Activated CD4-positive, alpha-beta T cell treated with anti-CD3 and anti-CD28 coated beads, Interleukin-2, Interleukin-4, amounts not matched to agents 100 ng/mL and 50 ng/mL, durations not matched to agents 16 hours and 8 hours (primary cell): ENCODE measurements at places on chromosomes 6 and 20.

DNA sequence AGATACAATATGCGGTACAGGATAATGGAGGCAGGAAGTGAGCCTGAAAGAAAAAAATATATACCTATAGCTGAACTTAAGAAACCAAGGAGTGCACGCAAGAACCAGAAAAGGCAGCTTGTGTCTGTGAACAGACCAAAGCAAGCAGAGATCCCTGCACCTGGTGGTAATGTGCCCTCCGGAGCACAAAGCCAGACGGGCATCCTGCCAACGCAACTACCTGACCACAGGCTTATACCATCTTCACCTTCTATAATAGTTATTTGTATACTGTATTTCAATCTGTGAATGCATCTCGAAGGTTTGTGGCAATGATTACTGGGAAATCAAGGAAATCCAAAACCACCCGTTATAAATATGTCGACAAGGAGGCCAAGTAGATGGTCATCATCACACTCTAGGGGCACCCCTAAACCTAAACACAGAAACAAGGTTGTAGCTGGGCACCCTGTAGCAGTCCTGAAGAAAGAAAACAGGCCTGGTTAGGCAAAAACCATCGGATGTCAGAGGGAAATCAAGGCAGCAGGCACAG lies 801 bp downstream of the FBXL4 start:
- DNase-seq = peak; percentile 29

- DNase-seq = no peak
Observed at GRCh38 chr6:38603496-38603895, 36.2 kb downstream of the BTBD9 start.

- no peak for DNase-seq
Observed at GRCh38 chr6:13915561-13916229, 9.1 kb upstream of the RNF182 start.

DNA sequence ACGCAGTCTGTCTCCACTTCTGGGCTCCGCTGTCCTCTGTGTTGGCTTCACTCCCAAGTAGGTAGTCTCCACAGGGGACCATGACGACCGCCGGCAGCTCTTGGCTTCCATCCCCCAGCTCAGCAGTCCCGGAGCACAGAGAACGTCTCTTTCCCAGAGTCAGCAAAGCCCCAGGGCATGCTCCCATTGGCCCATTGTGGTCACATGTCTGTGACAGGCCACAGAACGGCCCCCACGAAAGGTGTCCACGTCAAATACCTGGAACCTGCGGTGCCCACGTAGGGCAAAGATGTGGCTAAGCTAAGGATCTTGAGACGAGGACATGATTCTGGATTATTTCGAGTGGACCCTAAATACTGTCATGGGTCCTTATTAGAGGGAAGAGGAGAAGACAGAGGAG lies 438.4 kb upstream of the SULF2 start:
- no peak for DNase-seq

DNA sequence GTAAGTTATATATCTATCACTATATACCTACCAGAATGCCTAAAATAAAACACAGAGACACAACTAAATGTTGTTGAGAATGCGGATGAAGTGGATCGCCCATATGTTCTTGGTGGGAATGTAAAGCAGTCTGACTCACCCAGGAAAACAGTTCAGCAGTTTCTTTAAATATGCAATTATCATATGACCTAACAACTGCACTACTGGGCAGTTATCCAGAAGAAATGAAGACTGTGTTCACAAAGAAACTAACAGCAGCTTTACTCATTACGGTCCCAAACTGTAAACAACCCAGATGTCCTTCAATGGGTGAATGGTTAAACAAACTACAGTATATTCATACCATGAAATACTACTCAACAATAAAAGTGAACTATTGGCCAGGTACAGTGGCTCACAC lies 14.3 kb upstream of the ZC3H12D start:
- DNase-seq = no peak

- DNase-seq = no peak
Observed at GRCh38 chr20:57161478-57162361, 104.7 kb downstream of the BMP7 start.

DNA sequence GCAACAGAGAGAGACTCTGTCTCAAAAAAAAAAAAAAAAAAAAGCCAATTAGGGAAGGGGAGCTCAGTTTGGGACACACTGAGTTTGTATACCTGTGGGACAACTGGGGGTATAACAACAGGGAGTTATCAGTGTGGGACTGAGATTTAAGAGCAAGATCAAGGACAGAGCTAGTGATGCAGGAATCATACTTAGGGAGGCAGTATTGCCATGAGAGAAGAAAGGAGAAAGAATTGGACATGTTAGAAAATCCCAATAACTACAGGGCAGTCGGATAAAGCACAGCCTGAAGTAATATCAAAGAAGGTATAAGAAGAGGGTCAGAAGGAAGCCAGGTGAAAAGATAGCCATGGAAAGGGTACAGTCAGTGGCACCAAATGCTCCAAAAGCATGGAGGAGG lies 121.2 kb downstream of the PTPRT start:
- no peak for DNase-seq

DNA sequence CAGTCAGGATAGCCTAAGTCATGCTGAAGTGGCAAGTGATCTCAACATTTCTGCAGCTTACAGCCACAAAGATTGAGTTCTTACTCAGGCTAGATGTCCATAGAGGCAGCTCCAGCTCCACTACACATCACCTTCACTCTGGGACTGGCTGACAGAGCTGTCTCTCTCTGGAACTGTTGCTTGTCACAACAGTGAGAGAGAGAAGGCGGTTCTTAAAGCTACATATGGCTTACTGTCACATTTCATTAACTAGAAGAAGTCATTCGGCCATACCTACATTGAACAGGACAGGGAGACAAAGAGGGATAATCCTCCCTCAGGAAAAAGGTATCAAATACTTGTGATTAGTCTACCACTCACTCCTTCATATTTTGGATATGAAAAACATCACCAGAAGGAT lies 914.9 kb upstream of the FLRT3 start:
- no peak for DNase-seq

DNA sequence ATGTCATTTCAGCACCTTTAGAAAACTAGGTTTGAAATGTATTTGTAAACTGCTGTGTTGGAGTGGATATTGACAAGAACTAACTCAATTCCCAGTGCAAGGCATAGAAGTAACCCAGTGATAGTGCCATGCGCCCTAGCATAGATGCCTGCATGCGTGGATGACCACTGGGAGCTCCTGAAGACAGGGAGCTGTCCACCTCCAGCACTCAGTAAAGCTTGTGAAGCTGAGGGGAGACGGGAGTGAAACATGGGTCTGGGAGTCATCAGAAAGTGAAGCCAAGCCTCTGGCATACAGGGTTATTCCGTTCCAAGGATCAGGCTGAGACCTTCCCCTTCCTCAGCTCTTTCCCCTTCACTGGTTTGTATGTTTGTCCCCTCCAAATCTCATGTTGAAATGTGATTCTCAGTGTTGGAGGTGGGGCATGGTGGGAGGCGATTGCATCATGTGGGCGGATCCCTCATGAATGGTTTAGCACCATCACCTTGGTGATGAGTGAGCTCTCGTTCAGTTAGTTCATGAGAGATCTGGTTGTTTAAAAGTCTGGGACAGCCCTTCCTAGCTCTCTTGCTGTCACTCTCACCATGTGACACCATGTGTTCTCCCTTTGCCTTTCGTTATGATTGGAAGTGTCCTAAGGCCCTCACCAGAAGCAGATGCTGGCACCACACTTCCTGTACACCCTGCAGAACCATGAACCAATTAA lies 146.5 kb upstream of the FERMT1 start:
- no peak for DNase-seq

DNA sequence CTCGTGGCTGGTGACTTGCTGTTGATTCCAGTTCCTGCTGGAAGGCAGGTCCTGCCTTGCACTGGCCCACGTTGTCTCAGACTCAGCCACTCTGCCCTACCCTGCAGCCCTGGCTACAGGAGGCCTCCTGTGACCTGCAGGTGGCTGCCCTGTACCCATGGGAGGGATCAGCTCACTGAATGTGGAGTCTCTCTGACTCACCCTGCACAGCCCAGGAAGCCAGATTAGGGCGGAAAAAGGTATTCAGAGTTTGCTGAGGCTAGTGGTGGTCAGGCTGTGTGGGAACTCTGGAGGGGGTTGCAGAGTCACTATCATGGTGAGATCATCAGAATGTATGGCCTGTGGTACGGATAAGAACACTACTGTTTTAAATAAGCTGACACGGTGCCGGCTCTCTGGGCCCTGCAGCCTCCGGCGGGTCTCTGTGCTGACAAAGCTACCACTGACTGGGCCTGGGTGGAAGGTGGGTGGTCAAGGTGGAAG lies 24.7 kb upstream of the PYGB start:
- DNase-seq = peak; percentile 70

DNA sequence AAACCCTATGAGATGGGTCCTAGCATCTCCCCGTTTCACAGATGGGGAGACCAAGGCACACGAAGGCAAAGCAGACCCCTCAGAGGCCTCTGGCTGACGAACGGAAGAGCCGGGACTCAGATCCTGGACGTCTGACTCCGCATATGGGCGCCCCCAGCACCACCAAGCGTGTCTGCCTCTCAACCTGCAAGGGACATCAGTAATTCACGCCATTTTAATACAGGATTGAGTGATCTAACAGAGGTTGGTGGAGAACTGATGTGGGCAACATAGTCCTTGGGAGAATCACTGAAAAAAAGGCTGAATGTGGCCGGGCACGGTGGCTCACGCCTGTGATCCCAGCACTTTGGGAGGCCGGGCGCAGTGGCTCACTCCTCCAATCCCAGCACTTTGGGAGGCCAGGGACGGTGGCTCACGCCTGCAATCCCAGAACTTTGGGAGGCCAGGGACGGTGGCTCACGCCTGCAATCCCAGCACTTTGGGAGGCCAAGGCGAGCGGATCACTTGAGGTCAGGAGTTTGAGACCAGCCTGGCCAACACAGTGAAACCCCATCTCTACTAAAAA lies 206.6 kb downstream of the DLL1 start:
- no peak for DNase-seq

- DNase-seq = no peak
Observed at GRCh38 chr20:24685736-24686135, 216.3 kb downstream of the SYNDIG1 start.

DNA sequence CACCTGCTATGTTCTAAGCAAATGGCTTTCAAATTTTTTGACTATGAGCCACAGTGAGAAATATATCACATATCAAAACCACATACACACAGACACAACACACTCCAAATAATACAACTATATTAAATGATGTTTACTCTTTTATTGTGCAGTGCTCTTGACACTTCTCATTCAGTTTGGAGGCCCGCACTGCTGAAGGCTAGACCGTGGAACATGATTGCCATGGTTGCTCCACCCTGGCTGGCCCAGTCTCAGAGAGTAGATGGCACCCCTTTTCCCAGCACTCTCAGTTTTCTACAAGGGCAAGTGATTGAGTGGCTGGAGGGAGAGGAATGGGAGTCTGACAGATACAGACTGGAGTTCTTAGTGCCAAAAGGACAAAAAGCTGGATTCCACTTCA lies 86.9 kb downstream of the SH3BGRL2 start:
- no peak for DNase-seq

DNA sequence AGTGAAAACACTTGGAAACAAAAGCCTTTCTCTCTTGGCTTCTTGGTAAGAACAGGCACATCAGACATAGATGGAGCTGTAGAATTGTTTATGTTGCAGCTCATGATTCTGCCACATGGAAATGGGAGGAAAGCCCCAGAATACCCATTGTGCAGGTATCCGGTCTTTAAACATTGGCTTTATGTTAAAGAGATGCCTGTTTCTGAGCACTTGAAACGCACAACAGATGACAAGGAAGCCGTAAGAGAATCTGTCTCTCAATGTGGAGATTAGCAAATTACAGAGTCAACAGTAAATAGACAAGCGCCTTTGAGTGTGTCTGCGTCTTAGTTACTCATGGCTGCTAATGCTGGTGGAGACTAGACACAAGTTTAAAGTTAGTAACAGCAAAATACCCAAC lies 10.5 kb downstream of the TNFAIP3 start:
- DNase-seq = no peak

GRCh38 chr6:144447472-144447871 lies 162.3 kb downstream of the UTRN start:
- DNase-seq = no peak

- no peak for DNase-seq
Observed at GRCh38 chr6:112576423-112576822, 229.3 kb downstream of the RFPL4B start.

DNA sequence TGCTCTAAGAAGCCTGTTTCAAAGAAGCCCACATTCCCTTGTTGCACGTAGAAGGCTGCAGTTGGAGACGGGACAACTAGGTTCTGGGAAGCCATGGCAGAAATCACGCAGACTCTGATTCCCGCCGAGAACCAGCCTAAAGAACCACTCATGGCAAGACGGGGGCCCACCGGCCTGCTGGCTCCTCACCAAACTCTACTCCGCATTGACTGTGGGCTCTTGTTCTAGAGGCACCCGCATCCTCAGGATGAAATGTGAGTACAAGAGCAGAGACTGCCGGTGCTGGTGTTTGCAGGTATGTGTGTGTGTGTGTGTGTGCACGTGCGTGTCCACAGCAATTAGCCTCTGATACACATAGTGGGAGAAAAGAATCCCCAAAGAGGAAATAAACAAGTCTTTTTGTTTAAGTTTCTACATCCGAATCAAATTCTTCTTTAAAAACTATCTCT lies 42.3 kb upstream of the NR2E1 start:
- DNase-seq = no peak

DNA sequence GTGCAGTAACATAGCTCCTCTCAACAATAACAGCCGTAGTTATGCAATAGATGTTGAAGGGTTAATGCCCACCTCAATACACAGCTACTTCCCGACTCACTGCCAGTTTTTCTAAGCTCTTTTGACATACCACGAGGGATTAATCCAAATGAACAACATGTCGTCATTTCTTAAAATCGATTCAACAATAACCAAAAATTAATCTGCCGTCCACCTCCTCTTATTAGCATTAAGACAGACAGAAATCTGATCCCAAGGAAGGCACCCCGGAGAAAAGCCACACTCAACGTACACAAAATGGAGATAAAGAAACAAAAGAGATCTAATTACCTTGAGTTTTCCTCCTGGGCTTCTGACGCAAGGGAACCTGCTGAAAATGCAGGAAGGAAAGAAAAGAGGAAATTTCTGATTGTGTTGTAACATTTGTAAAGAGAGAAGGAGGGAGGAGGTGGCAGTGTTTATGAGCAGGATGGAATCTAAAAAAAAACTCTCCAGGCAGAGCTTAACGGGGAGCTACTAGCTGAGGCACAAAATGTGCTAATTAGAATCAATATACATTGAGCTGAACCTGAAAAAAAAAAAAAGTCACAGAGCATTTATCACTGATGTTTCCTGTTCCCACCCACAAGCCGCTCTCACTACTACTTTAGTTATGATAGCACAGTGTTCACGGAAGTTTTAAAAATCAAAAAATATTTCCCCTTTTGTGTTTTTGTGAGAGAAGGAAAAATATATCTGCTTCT lies 109.3 kb downstream of the IPCEF1 start:
- peak; percentile 52 for DNase-seq

DNA sequence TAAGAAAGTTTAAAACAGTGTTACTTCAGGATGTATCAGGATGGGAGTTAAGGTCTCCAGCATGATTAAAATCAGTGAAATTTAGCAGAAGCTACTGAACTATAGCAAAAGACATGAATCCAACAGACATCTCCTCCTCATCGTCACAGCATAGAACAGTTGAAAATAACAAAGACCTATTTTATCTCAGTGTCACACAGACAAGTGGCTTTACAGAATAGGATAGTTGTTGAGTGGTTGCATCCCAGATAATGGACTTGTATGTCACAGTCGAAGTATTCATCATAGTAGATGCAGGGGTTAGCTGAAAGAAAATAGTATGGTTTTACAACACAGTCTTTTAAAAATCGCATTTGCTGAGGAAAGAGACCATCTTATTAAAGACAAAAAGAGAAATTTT lies 31.2 kb downstream of the CRISP1 start:
- DNase-seq = no peak
